ENCODE measurements at places on chromosomes 2 and 18.

DNA sequence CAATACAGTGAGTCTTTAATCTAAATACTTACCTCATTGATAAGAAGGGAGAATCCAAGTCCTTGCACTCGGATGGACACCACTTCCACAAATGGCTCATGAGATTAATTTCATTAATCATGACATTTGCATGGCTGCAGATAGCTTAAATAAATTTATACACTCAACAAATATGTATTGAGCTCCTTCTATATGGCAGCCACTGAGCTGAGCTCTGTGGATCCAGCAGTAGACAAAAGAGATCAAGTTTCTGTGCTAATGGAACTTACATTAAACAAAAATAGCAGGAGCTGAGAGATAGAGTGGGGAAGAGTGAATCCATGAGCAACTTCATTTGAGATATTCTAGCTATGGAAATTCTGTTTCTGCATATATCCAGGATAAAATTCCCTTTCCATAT lies 44.4 kb downstream of the RAB27B start:
- no peak for DNase-seq

DNA sequence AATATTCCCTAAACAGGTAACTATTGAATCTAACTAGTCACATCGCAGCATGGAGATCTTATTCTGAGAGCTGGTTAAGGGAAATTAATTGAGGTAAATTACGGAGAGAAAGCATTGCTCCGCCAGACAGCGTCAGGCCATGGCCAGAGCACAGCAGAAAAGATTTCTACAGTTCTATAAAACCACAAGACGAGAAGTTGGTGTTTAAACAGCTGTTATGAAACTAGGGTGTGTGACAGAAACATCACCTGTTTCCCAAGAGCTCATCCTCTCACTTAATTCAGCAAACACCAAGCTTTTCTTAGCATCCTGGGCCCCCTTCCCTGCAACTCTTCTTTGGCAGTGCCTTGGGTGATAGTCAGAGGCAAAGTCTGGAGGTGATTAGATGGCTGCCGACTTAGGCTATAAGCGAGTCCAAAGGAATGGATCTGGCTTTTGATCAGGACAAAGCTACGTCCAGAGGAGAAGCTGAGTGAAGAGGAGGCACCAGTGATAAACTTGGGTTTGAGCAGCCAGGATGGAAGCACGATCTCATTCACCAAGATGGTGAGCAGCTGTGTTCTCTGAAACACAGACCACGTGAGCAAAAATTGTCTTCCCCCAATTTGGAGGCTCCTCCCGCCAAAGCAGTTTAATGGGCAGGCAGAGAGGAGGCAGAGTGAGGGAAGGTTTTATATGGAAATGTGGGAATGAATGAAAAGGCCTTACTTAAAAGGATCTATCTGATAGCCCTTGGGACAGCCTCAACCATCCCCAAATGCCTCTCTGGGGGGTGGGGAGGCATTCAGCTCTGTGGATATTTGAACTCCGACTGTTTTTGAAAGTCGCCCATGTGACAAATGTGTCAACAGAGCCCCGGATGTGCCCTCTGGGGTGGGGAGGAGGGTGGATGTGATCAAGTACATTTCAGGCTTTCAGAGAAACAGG lies 57.8 kb downstream of the PKDCC start:
- DNase-seq = peak; percentile 72

DNA sequence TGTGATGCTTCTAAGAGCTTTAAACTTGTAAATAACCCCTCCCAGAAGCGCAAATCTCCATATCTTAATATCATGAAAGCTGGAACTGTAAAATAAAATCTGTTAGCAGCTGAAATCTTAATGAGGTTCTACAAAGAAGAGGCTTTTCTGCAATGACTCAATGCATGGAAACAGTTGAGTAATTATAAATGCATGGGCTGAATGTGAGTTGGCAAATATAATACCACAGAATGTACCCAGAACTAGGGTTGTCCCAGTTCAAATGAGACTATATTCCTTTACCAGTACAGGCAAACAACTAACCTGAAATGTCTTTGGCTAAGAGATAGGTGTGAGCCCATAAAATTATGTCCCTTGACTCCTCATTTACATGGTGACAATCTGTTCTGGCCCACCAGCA lies 52.9 kb downstream of the SATB2 start:
- no peak for DNase-seq

DNA sequence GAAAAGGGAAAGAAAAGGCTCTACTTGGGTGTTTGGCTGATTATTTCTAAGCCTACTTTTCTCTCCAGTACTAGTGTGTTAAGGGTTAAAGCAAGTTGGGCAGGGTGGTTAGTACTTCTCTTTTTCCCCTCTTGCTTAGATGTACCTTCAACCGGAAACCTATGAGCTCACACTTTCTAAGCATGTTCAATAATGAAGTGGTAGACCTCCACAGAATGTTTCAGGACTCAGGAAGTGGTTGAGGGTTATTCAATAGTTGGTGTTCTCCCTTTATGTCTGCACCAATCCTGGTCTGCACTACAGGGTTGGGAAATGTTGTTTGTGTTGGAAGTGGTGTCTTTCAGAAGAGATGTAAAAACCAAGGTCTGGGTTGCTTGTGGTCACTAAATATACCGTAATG lies 137.1 kb downstream of the ZEB2 start:
- DNase-seq = no peak

DNA sequence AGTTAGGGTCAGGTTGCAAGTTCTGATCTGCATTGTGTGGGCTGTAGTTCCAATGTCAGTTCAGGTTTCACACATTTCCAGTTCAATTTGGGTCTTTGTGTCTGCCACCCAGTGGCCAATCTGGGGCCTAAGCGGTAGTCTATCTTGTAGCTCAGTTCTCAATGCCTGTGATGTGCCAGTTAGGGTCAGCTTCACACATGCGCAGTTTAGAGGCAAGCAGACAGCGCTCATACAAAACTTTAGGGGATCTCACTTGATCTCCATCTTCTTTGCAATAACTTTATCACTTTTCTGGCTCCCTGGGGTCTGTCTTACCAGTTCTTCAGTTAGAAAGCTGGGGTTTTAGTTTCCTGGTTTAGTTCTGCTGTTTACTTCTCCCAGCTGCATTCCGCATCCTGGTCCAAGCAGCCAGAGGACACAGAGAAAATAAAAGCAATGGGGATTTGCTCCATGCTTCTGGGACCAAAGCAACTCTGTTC lies 11.0 kb upstream of the ZNF24 start:
- DNase-seq = no peak

- no peak for DNase-seq
These were observed 240.5 kb upstream of the CHAC2 start for GRCh38 chr2:53527056-53527455.

- DNase-seq = no peak
These were observed 26.1 kb downstream of the MPHOSPH10 start for GRCh38 chr2:71156573-71156972.

DNA sequence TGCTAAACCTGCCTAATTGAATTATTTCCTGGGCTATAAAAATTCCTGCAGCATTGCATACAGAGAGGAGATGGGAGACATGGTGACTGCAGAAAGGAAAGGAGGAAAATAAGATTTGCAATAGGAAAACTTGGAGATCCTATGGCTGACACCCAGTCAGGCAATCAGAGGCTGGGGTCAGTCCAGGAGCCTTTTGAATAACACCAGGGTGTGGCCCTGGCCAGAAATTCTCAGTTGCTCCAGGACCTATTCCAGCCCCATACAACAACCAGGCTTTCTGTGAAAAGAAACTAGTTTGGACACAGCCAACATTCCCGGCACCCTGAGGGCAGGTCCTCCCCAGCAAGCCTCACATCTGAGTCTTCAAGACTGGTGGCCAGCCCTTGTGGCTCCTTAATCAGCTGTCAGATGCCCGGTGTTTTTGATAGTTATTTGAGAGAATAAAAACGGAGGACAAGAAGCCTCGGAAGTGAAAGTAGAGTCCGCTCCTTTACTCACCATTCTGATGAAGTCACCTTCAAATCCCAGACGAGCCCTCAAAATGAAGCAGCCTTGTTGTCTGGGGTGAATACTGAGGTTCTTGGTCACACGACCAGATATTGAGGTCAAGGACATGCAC lies 31.1 kb upstream of the GMCL1 start:
- no peak for DNase-seq

GRCh38 chr2:39608686-39609441 lies 56.9 kb upstream of the TMEM178A start:
- no peak for DNase-seq

DNA sequence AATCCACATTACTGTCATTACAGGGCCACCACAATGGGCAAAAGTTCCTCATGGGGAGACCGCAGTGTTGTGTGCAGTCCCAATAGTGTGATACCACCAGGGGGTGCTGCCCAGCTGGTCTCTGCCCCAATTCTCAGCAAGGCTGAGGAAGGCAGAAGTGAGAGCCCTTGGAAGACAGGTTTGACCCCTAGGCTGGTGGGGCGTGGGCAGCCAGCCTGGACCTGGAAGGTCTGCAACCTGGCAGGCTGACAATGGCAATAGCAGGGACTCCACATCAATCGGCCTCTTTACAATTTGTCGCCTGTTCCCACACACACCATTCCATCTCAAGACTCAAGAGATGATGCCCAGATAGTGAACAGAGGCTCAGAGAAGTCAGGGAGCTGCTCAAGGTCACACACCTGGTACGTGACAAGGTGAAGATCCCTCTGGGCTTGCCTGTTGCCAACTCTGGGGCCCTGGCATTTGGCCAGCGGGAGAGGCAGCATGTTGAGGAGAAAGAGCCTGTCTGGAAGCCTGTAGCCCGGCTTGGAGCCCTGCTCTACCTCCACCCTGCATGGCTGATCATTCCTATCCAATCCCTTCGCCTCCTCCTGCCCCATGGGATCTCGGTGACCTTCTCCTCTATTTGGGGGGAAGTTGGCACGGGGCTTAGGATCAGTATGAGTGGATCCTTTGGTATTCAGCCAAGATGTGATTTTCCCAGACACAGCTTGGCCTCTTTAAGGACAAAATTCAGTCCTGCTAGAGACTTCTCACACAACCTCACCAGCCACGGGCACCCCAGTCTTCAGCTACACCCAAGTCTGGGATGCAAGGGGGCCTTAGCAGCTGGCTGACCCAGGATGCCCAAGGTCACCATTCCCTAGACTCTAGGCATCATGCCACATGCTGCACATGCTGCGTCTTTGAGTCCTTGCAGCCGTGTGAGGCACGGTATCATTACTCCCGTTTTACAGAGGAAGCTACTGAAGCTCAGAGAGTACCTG lies 2.9 kb upstream of the ATOH8 start:
- peak; percentile 70 for DNase-seq

GRCh38 chr2:30989746-30990145 lies 148.5 kb downstream of the GALNT14 start:
- no peak for DNase-seq

- DNase-seq = no peak
These were observed 9.7 kb downstream of the TTLL4 start for GRCh38 chr2:218720048-218721041.

DNA sequence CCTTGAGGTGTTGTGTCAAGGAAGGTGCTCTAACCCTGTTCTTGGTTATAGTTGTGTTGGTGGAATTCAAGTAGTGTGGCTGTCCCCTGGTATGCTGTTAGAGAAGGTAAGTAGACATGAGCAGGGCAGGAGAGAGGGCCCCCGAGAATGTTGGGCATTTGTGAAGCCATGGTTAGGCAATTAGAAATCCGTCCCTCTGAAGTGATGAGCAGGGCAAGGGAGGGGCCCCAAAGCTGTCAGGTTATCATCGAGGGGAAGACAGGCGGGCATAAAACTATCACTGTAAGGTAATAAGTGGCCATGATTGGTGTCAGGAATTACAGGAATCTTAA lies 5.2 kb downstream of the XRCC5 start:
- no peak for DNase-seq

DNA sequence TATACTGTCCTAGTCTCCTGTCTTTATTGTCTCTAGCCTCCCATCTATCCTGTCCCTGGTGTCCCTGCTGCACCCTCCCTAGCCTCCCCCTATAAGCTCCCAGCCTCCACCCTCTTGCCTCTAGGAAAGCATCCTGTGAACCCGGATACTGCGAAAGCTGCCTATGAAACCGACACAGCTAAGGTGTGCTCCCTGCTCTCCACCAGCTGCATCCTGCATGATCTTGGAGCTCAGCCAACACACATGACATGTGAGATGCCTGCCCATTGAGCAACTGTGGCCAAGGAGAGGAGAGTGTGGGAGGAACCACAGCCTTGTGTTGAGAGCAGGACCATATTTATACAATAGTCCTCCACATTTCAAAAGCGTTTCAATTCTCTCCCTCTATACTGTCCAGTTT lies 187.1 kb downstream of the ZBTB7C start:
- DNase-seq = no peak

DNA sequence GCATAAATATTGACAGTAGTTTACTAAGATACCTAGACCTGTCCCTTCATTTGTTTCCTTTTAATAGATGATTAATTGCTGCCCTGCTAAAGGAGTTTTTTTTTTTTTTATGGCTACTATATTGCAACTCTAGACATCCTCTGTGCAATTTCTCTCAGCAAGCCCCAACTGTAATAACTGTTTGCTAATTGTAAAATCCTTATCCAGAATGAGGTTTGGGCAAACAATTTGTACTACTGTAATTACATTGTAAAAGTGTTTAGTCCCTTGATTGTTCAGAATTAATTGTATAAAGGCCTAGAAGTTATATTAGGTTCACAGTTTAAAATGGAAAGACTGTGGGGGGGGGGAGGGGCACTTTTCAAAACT lies 3.7 kb upstream of the MEIS1 start:
- DNase-seq = no peak

DNA sequence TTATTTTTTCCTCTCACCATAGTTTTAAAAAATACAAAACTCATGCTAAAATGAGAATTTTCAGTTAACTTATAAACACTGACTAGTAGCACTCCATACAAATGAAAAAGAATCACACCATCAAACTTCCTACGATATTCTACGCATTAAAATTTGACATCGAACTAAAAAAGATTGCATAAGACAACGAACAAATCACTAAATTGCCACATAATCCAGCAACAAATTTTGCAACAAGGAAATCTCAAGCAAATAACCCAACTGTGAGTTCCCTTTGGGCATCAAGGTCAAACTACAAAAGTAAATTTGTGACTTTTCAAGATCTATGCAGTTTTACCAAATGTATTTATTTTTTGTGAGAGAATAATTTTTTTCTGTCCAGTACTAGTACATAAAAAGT lies 1.5 kb downstream of the MAP3K2 start:
- DNase-seq = no peak

GRCh38 chr2:148643421-148643820 lies 1.1 kb upstream of the EPC2 start:
- no peak for DNase-seq

GRCh38 chr18:57715671-57716070 lies 87.4 kb downstream of the ATP8B1 start:
- DNase-seq = no peak

GRCh38 chr2:170743530-170744239 lies 26.5 kb upstream of the ERICH2 start:
- DNase-seq = no peak

GRCh38 chr2:219744066-219744465 lies 116.6 kb downstream of the SLC4A3 start:
- DNase-seq = no peak

GRCh38 chr18:3340015-3340681 lies 78.2 kb downstream of the MYL12B start:
- no peak for DNase-seq

DNA sequence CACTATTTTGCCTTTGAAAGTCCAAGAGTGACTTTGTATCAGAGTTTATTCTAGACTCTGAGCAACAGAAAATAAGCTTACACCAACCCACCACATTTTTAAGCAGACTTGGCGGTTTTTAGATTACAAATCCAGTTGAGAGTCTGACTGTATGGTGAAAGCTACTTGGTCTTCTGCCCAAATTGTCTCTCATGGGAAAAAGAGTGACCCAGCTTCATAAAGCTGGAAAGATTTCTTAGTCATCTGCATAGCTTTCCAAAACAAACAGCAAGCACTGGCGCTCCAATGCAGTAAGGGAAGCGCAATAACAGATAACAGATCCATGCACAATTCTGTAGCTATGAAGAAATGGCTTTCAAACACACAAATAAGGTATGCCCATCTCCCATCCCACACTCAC lies 7.1 kb downstream of the DSG1 start:
- no peak for DNase-seq

- DNase-seq = no peak
These were observed 41.6 kb downstream of the LRRC30 start for GRCh38 chr18:7272311-7273049.
